Colonic mucosa (tissue), 4 donors: ENCODE measurements at places on chromosomes 1 and 21.

DNA sequence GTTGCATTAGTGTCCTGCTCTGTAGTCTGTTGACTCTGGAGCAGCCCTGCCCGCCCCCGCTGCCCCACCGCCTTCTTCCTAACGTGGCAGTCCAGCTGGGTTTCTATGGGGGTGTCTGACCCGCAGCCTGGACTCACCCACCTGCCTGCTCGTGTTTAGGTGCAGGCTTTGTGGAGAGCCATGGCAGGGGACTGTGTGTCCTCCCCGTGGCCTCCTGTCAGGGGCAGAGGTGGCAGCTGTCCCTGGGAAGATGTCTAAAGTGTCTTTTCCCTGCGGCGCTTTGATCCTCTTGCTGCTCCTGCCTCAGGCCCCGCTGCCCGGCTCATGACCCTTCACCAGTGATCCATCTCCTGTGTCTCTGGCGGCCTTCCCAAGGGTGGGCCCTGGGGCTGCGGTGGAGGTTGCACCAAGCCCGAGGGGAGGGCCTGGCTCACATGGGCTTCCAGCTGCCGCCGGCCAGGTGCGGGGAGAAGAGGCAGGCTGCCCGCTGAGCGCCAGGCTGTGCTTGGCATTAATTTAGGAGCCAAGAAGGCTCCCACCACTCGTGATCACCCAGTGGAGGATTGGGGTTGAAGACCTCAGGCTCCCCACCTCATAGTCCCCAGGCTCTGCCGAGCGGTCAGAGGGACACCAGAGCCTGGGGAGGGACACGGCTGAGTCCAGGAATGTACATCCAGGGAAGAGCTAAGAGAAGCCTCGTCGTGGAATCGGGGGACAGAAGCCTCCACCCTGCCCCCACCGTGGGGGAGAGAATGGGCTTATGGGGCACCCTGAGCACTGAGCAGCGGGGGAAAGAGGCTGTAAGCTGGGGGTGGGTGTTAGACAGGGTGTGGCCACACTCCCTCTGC is 44.1 kb downstream of the COL18A1 start:
- DNase-seq = no peak

DNA sequence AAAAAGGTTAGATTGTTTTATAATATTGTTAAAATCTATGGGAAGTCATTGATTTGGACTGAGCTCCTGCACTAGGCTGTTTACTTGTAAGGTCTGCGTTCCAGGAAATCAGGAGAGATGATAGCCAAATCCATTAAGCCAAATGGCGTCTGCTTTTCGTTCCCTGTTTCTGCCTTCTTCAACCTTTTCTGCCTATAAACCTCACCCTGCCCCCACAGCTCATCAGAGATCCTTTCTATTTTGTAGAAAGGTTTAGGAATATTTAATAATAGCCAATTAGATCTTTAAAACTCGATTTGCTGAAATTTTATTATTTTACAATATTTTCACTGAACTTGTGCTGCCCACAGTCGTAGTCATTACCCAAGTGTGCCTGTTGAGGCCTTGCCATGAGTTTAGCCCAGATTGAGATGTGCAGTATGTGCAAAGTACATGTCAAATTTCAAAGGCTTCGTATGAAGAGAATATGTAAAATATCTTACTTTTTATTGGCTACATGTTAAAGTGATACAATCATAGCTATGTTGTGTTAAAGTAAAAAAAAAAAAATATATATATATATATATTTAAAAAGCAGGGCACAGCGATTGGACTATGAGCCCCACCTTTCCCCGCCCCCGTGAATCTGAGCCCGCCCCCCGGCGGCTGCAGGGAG is 444 bp upstream of the IARS2 start:
- no peak for DNase-seq

- no peak for DNase-seq
Measured at GRCh38 chr1:8823295-8823664, 5.8 kb upstream of the RERE start.

- no peak for DNase-seq
Measured at GRCh38 chr1:106897976-106898375, 158.5 kb upstream of the PRMT6 start.

DNA sequence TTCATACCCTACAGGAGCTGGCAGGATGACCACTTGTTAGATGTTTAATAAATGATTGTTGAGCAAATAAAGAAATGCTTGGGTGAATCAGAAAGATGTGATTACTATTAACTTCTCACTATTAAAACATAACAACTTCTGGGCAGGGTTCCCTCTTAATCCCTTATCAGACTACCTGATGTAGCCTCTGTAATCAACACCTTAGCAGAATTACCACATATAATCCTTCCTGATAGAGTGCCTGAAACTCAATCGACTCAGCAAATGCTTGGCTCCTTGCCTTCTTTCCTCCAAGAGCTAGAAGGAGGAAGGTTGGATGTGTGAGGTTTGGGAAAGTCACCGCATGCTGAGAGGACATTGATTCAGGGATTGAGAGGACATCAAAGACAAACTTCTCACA is 34.8 kb upstream of the DSCAM start:
- no peak for DNase-seq

- no peak for DNase-seq
Measured at GRCh38 chr1:93078638-93078985, 471 bp upstream of the MTF2 start.

- DNase-seq = no peak
Measured at GRCh38 chr1:16900751-16901150, 5.0 kb downstream of the RNU1-2 start.

GRCh38 chr1:26490155-26490554 is 17.9 kb downstream of the HMGN2 start:
- DNase-seq = no peak

GRCh38 chr1:240256836-240257503 is 165.3 kb downstream of the FMN2 start:
- DNase-seq = no peak

DNA sequence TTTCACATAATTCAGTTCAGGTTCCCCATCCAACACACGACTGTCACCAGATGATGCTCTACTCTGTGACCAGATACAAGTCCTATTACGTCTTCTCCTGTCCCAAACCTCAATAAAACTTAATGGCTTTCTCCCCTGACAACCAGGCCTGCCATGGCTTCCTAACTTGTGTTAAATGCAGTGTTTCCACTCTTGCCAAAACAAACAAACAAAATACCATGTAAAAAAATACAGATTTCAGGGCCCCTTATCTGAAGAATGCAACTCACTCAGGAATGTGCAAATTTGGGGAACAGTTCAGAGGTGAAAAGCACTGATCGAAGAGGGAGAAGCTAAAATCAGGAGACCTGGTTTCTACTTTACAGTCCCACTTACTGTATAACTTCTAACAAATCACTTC is 863 bp upstream of the NUF2 start:
- DNase-seq = no peak

DNA sequence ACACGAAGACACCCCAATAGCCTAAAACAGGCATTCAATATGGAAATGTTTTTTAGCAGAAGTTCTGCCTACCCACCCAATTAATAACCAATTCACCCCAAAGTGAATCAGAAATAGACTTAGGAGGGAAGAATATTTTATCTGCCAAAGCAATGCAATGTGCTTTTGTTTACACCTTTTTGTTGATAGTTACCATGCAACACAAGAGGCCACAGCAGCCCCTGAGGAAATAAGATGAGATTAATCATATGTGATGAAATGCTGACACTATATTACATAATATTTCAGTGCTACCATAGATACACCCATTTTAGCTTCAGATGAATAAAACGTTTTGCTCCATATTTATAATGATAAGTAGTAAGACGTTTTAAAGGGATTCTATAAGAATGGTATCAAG is 60.9 kb upstream of the RGS2 start:
- DNase-seq = no peak

- DNase-seq = no peak
Measured at GRCh38 chr21:46604975-46605766, at the start of gene S100B. TSS of gene S100B (minus strand) at chr21:46605082. CDS start at chr21:46602415, 2,667 bp downstream.

DNA sequence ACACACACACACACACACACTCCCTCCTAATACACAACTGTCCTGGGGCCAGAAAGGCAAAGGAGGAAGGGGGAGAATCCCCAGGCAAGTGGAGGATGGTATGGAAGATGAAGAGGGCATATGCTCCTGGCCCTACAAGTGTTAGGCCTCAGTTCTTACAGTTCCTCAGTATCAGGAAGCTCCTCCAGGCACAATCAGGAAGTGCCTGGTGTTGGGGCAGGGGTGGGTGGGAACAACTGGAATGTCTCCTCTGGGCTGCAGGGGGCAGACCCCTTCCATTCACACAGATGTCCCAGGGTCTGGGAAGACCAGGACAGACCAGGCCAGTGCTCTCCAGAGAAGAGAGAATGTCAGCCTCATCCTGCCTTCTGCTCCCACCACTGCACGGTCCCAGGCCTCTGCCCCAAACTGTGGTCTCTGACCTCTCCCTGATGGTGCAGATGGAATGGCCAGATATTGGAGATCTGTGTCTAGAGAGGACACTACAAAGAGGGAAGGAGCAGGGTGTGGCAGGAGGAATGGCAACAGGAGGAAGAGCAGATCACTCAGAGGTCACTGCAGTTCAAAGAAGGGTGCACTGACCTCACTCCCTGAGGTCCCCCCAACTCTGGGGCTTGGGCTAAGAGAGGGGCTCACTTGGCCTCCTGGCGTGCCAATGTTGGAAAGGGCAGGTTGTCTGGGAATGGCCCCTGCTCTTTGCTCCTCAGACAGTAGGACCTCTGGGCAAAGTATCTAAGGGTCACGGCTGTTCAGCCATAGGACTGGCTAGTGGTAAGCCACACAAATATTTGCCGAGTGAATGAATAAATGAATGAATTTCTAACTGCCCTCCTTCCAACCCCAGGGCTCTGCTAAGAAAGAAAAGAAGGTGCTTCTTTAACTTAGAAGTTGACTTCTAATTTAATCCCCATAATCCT is 2.5 kb upstream of the DENND2D start:
- DNase-seq = peak; percentile 34

GRCh38 chr1:94804442-94804837 is 15.7 kb upstream of the SLC44A3 start:
- no peak for DNase-seq

- no peak for DNase-seq
Measured at GRCh38 chr1:201498621-201499020, 8.3 kb downstream of the CSRP1 start.

GRCh38 chr1:62235576-62235975 is 40.9 kb downstream of the L1TD1 start:
- no peak for DNase-seq

DNA sequence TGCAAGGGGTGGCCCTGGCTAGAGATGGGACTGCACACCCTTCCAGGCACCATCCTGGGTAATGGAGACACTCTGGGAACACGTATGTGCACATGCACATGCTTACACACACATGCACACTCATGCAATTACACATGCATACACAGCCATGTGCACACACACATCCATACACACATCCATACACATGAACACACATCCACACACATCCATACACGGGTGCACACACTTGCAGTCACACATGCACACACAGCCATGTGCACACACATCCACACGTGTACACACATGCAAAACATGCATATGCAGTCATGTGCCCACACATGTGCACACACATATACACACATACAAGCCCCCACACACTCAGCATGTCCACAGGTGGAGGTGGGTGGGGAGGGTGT is 22.3 kb upstream of the POFUT2 start:
- DNase-seq = no peak

DNA sequence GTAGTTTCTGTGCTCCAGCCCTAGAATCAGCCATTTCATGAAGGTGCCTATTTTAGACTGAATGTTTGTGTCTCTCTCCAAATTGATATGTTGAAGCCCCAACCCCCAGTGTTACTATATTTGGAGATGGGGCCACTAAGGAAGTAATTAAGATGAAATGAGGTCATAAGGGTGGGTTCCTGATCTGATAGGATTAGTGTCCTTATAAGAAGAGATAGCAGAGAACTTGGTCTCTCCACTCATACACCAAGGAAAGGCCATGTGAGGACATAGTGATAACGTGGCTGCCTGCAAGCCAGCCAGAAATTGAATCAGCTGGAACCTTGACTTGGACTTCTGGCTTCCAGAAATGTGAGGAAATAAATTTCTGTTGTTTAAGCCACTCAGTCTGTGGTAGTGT is 12.3 kb downstream of the RAVER2 start:
- peak; percentile 25 for DNase-seq

GRCh38 chr1:59164371-59164770 is 132.5 kb upstream of the FGGY start:
- DNase-seq = no peak

- no peak for DNase-seq
Measured at GRCh38 chr1:224906340-224906739, 23.1 kb upstream of the DNAH14 start.

GRCh38 chr1:244860078-244860477 is 4.3 kb downstream of the HNRNPU start:
- no peak for DNase-seq

DNA sequence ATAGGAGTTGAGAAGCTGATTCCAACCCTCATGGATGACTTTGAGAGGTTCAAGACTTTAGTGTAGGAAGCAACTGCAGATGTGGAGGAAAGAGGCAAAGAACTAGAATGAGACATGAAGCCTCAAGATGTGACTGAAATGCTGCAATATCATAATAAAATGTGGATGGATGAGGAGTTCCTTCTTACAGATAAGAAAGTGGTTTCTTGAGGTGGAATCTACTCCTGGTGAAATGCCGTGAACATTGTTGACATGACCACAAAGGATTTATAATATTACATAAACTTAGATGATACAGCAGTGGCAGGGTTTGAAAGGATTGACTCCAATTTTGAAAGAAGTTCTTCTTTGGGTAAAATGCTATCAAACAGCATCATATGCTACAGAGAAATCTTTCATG is 28.8 kb downstream of the LTN1 start:
- no peak for DNase-seq

DNA sequence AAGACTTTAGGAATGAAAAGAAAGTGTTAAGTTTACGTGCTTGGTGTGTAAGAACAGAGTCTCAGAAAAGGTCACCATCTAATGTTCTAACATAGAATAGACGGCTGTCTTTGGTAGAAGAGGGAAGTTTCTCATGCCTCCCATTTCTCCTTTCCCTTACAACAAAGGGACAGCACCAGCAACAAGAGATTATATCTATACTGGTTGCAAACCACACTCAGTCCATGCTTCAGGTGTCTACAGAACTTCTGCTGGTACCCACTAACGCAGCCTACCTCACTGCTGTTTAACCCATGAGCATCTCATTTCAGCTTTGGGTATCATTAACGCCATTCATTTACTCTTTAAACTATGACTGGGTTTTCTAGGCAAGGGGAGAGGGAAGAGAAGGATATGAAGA is 9.2 kb upstream of the ITPKB start:
- DNase-seq = no peak
